ENCODE measurements at places on chromosomes 2 and 18.

- DNase-seq = no peak
Measured at GRCh38 chr2:207008105-207008990, 69.0 kb downstream of the CPO start.

DNA sequence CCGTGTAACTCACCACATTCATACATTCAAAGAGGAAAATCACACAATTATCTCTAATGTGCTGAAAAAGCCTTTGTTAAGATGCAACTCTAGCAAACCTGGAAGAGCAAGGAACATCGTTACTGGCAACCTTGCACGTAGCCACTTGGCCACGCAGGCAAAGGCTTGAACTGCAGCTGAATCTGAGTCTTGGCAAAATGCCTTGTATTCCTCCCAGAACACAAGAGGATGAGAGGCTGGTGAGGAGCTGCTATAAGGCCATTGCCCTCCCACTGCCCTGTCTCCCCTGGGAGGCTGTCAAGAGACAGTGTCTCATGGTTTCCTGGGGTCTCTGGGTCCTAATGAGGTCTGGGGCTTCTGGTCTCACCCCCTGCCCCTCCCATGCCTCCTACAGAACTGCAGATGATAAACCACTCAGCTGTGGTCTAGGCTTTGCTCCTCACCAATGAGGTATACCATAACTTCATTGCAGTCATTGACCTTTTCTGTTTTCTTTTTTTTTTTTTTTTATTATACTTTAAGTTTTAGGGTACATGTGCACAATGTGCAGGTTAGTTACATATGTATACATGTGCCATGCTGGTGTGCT is 141.4 kb downstream of the SPP2 start:
- no peak for DNase-seq

DNA sequence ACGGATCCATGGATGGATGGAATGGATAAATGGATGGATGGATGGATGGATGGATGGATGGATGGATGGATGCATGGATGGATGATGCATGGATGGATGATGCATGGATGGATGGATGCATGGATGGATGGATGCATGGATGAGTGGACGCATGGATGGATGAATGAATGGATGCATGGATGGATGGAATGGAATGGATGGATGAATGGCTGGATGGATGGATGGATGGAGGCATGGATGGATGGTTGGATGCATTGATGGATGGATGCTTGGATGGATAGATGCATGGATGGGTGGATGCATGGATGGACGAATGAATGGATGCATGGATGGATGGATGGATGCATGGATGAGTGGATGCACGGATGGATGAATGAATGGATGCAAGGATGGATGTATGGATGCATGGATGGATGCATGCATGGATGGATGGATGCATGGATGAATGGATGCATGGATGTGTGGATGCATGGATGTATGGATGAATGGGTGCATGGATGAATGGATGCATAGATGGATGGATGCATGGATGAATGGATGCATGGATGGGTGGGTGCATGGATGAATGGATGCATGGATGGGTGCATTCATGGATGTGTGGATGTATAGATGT is 209.2 kb downstream of the ALPK2 start:
- no peak for DNase-seq

DNA sequence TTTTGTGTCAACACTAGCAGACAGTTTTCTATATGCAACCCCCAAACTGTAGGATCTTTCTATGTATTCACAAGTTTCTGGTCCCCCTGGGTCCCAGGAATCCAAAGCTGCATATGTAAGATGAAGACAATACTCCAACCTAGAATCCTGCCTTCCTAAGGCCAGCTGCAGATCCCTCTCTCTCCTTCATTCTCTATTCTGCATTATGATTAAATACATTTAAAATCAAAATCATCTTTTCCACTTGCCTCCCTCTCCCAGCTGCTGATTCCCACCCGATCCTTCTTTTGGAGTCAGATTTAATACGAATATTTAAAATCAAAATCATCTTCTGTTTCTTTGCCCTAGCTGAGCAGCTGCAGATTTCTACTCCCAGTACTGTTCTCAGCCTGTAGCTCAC is 783.0 kb upstream of the ZEB2 start:
- DNase-seq = no peak

- DNase-seq = no peak
Measured at GRCh38 chr2:235390108-235390815, 103.6 kb upstream of the AGAP1 start.

GRCh38 chr2:229392196-229392595 is 121.1 kb upstream of the PID1 start:
- no peak for DNase-seq

DNA sequence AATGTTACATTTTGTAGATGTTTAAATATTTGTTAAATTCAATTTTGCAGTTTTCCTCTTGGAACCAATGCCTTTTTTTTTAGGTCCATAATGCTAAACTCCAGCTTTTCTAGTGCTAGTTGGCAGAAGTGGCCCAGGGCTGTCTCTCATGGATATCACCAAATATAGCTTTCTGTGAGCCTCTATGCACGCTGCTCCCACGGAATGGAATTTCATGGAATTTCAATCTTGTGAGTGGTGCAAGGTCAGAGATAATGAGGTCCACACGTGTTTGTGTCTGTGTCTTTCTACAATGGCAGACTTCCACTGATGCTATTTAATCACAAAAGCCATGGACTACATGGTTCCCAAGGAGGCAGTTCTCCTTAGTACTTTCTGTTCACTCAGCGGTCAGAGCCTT is 191.5 kb upstream of the PARD3B start:
- DNase-seq = no peak

DNA sequence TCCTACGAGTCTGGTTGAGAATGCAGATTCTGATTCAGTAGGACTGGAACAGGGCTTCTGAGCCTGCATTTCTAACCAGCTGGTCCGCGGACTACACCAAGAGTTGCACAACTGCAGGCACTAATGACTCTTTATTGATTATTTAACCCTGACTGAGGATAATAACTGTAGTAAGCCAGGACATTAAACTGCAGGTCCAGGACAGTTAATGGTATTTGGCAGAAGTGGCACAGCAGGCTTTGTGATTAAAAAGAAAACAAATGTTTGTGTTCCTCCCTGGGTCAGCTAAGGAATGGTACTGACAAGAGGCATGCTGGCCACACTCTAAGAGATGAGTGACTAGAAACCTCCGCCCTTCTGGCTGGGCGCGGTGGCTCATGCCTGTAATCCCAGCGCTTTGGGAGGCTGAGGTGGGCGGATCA is 59.4 kb downstream of the ALPK2 start:
- DNase-seq = no peak

DNA sequence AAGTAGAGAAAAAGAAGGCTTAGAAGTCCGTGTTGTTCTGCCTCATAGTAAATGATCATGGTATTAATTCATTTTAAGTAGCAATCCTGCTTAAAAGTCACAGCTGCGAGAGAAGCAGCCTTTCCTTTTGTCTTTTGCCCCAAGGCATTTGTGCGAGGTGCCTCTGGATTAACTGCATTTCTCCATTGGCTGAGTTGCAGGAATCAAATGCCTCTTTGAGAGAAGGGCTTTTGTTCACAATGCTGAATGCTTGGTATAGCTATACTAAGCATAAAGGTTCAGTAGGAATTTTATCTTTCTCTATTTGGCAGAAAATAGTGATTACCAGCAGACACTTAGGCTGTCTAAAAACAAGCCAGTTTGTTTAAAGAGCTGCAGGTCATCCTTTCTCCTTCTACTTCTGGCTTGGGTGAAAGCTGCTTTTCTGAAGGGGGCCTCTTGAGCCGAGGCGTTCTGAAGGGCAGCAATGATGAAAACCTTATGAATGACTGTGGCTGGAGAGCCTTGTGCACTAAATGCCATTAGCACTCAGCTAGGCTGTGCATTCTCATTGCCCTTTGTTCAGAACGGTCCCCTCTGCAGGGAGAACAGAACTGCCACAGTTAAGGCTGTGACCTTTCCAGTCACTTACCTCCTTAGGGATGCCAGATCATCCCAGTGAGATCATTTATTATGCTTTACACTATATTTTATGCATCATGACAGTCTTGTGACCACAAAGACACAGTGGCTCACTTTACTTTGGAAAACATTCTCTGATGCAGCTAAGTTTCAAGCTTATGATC is 68.8 kb upstream of the TMEM87B start:
- DNase-seq = no peak

GRCh38 chr2:126900646-126901319 is 2.1 kb downstream of the TEX51 start:
- DNase-seq = no peak

DNA sequence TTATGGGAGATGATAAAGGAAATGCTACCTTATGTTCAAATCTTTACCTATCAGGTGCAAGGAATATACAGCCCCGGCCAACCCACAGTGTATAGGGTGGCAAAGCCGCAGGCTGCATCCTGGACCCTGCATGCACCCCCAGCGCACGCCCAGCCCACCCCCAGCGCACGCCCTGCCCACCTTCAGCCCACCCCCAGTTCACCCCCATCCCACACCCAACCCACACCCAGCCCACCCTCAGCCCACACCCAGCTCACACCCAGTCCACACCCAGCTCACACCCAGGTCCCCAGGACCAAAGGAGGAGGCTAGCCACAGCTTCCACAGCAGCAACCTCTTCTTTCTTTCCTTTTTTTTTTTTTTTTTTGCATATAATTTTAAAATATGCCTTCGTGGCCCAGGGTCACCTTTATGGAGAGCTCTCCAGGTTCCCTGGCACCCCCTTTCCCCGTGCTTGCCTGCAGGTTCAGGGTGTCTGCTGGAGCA is 120.9 kb downstream of the PTGR3 start:
- no peak for DNase-seq

GRCh38 chr2:138516030-138516704 is 14.6 kb downstream of the SPOPL start:
- no peak for DNase-seq

- no peak for DNase-seq
Measured at GRCh38 chr2:195368249-195369217, 288.5 kb upstream of the SLC39A10 start.

GRCh38 chr2:7167801-7168411 is 250.7 kb downstream of the RNF144A start:
- no peak for DNase-seq

DNA sequence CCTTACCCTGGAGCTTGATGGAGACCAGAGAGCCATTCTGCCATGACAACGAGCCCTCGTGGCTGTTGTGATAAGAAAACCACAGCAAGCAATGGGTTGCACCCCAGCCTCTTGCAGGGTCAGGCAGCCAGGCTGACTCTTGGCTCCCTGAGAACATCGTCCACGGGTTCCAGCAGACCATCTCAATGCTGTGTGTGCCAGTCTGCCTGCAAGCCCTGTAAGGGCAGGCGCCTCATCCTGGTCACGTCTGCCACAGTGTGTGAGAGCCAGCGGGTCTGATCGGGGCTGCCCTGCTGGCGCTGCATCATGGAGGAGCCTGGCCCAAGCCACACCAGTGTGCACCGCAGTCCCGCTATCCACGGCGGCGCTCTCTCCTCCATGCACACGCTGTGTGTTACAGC is 71.0 kb upstream of the MGAT4A start:
- DNase-seq = no peak

GRCh38 chr2:104378853-104379374 is 475.0 kb upstream of the POU3F3 start:
- no peak for DNase-seq

DNA sequence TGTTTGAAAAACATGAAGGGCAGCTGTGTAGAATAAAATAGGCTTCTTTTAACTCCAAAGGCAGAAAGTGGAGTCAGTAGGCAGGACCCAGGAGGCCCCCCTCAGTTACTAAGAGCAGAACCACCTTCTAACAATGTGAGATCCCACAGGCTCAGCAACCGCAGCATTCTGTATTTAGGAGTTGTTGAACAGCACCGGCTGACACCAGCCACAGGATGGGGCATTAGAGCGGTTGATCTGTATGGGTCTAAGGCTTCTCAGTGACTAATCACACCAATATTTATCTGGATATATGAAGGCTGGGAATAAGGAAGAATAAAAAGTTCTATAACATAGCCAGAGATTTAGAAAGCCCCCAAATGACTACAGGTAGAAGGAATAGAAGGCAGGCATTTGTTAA is 51.7 kb downstream of the MYO5B start:
- no peak for DNase-seq

GRCh38 chr2:98764499-98764898 is 33.6 kb upstream of the MGAT4A start:
- no peak for DNase-seq

Data from stimulated activated CD4-positive, alpha-beta T cell treated with anti-CD3 and anti-CD28 coated beads, Interleukin-1b, Interleukin-23, amount 100 ng/mL, for 1 hour (primary cell).